GM04504 (cell line): ENCODE measurements at places on chromosomes 3 and 15.

GRCh38 chr3:189337673-189338091 is 165.9 kb downstream of the TPRG1 start:
- DNase-seq = no peak

GRCh38 chr3:4395448-4395847 is 71.6 kb downstream of the SUMF1 start:
- no peak for DNase-seq

DNA sequence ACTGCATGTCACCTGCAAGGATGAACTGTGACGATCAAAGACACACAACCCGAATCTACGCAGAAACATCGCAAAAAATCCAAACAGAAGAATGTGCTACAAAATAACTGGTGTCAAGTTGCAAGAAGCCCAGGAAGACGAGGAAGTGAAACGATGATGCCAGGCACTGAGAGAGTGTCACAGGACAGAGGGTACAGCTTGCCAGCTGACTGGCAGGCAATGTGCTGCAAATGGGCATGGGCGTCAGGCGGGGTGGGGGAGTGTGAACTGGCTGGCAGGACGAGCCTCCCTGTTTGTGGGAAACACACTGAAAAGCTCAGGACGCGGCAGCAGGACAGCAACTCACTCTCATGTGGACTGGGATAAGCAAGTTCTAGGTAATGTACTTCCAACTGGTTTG is 28.9 kb upstream of the OCA2 start:
- no peak for DNase-seq

DNA sequence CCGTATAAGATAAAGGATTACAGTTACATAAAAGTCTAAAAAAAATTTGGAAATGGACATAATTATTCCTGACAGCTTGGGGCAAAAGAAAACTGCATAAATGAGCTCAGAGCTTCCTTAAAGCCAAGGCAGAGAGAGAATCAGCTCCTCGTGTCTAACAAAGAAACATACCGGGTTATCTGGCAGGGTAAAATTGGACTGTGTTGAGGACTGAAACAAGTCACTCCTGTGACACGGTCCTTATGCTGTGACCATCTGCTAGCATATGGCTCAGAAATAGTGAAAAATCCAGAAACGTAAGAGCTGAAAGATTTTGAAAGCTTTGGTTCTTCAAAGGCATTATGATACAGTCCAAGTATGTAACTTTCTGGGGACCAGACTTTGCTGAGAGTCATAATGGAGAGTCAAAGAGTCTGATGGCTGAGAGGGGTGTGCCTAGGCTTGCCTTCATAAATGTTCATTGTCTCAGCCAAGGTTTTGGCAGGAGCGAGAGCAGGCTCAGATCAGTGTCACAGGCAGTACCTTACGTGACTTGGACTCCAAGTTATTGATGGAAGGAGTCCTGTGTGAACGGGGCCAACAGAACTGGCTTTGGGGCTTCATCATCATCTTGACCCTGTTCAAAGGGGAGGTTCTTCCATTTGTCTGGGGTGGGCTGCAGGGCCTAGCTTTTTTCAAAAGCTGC is 12.5 kb downstream of the MAP6D1 start:
- DNase-seq = no peak

DNA sequence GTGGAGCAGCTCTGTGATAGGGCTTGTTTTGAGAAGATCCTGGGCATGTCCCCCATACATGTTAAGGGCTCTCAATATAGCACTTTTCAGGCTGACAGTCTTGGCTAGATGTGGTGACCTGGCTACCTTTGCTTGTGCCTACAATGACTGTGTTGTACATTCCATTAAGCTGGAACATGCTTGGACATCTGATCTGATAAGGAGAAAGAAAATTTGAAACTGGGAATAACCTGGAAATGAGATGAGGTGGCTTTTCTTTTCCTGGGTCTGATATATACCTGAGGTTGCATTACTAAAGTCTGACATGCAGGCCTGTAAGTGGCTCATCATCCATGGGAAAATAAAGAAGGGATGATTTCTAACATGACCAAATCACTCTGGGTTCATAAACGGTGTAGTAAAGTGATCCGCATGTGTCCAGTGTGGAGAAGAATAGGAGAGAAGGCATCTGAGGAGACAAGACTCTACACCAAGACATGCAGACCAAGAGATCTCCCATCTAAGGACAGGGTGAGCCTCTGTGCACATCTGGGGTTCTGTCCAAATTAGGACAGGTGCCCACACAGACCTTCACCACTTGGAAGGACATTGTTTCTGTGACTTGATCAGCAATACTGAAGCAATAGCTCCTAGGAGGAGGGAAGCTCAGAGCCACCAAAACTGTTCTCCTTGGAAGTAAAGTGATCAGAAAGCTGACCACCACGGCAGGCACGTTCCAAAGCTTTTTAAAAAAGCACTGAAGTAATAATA is 62.0 kb downstream of the KLHL6 start:
- no peak for DNase-seq

- no peak for DNase-seq
Measured at GRCh38 chr3:161914703-161915417, 418.3 kb downstream of the OTOL1 start.

DNA sequence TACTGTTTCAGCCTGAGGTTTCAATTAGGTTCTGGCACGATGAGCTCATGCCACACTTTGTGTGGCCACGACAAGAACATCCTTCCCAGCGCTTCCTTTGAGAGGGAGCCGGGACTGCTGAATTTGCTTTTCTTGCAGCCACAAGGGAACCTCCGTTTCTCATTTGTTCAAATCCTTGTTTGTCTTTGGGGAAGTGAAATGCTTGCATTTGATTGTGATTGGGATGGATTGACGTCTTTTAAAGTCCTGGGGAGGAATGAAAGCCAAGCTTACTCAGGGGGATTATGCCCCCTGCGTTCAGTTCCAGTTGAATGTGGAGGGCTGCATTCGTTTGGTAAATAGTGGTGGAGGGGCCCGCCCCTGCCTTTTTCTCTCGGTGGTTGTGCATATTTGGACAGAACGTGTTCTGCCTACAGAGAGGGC is 277.6 kb downstream of the THSD4 start:
- no peak for DNase-seq

GRCh38 chr3:12135029-12135657 is 23.6 kb downstream of the TIMP4 start:
- DNase-seq = no peak

GRCh38 chr3:861721-862120 is 231.1 kb upstream of the CNTN6 start:
- no peak for DNase-seq

GRCh38 chr3:150898046-150898754 is 7.0 kb downstream of the MINDY4B start:
- DNase-seq = no peak

GRCh38 chr15:74519311-74519710 is 21.7 kb upstream of the ARID3B start:
- DNase-seq = no peak

DNA sequence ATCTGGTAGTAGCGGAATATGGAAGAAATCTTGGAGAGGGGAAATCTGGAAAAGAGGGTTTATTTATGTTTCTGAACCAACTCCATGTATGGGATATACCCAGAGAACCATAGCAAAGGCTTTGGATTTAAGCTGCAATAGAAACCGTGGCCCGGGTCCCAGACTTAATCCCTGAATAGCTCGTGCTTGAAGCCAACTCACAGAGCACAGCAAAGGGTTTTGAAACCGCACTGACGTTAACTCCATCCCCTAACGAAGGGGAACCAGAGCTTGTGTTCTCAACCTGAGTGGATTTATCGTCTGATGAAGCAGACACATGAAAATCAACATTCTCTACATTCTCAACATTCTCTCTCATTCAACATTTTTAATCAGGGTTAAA is 154.6 kb downstream of the APBA2 start:
- DNase-seq = no peak
